ENCODE measurements at places on chromosomes 11 and 22.

- no peak for DNase-seq
Observed at GRCh38 chr11:90558328-90558865, 335.5 kb upstream of the CHORDC1 start.

- no peak for DNase-seq
Observed at GRCh38 chr22:33438273-33438672, 380.1 kb upstream of the SYN3 start.

DNA sequence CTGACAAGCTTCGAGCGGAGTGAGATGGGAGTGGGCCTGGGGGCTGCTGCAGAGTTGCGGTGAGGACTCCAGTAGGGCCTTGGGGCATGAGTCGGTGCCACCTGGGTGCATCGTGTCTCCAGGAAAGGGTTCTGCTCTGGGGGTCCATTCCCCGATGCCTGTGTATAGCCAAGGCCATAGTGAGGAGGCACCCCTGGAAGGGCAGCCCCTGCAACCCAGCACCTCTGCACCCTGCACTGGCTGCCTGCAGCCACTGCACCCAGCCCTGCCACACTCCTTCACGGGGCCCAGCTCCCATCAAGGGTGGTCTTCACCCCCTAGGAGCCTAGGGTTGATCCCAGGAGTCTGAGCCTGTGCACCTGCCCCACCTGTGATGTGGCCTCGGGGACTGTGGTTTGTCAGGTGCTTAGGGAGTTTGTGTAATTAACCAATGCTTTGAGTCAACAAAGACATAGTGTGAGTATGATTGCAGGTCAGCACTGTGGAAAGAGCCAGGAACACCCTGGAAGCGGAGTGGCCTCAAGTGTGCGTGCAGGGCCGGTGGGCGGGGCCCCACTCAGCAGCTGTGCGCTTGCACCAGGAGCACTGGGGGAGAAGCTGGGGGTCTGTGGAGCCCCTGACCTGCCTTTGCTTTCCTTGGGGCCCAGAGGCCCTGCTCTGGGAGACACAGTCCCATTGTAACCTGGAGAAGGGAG, 1299.3 kb downstream of the BRD1 start:
- DNase-seq, result no peak

GRCh38 chr11:47109051-47109726, 67.5 kb downstream of the ARFGAP2 start:
- no peak for DNase-seq

DNA sequence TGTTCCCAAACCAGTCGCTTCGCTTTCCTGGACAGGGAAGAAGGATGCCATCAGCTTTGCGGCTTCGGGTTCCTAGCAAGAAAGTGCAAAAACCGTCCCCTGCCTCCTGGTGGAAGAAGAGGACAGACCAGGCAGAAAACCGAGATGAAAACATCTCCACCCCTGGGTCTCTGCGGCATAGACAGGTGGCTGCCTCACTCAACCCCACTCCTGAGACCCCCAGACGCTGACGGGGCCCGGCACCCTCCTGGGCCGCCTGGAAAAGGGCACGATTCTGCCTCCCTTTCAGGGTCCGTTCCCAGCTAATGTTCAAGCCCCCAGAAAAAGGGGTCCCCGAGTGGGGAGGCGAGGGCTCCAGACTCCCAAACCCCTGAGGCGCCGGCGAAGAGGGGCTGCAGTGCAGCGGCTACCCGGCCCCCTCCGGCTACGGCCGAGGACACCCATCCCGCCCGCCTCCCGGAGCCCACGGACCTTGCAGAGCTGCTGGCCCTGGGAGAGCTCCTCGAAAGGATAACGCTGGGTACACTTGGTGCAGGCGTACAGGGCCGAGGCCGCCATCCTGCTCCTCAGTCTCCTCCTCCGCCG, 569 bp downstream of the FAM76B start:
- DNase-seq, result peak; percentile 83

GRCh38 chr11:88520391-88520790, 182.9 kb upstream of the CTSC start:
- DNase-seq, result no peak

DNA sequence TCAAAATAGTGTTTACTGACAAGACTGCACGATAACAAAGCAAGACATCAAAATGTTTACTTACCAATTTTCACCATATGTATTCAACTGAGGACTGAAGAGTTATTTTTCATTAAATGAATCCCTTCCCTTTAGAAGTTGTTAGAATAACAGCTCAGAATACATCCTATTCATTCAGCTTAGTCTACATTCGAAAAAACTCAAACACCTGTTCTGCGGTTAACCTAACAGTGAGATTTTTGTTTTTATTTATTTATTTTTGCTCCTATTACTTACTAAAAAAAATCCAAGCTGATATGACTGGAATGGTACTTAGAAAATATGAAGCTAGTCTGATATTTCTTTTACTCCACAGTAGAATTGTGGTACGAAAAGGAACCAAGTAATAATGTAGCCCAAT, 10.0 kb downstream of the KCNA4 start:
- DNase-seq, result no peak

DNA sequence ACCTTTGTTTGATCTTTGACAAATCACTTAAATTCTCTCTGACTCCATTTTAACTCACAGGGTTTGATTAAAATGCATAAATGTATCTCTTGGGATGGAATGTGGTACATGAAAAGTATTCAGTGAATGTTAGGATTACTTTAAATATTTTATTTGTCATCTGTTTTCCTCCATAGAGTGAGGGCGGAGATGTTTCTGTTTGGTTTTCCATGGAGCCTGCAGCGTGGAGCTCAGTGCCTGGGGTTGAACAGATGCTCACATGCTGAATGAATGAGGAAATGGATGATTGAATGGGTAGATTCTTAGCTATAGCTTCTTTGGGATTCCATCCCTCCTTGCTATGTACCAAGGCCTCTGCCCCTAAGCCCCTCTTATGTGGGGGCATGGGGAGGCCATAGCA, 10.0 kb downstream of the TSPAN18 start:
- DNase-seq, result no peak

DNA sequence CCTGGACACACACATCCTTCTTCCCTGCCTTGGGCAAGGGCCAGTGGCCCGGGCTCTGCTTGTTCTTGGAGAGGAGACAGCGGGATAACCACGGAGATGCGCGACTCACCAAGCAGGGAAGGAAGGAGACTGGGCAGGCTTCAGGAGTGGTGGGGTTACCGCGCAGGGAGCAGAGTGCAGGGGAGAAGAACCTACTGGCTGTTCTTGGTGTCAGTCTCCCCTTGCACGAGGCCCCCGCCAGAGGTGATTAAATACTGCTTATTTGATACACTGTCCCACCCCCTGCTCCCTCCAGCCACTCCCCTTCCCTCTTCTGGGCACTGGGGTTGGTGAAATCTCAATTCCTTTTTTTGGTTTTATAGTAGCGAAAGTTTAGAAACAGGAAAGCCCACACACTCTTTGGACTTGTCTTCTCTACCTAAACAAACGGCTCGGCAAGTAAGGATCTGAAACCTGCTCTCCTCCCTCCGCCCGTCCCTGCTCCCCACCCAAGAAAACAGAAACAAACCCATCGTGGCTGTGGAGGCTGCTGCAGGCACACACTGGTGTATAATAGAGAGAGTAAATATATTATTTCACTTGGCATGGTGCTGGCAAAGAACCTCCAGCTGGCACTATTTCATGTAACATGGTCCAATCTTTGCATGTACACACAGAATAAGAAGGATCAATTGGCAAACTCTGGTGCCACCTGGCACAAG, 10.8 kb downstream of the LARGE2 start:
- DNase-seq, result peak; percentile 32

DNA sequence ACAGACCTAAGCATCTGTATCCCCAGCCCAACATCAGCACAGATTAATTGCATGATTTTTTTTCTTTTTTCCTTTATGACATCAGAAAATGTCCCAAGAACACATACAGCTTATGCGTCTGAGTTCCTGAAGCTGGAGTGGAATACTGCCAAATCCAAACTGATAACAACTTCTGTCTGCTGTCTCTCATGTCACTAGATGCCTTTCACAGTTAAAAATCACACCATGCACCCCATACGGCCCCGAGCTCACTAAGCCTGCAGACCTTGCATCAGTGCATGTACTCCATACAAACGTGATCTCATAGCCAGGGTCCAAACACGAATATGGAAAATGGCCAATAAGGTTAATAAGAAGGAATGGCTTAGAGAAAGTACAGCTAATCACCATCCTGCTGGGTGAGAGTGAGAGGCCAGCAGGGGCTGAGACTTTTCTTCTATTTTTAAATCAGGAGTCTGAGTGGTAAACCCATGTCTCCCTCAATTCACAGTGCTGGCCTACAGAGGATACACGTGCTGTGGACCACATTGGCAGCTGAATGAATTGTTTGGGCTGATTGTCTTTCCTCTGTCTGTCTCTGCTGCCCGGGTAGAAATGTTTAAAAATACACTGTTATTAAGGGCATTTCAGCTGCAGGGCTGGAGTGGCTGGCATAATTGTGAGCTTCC, 350.6 kb upstream of the RAG2 start:
- no peak for DNase-seq

GRCh38 chr11:45347348-45348082, 61.4 kb upstream of the SYT13 start:
- no peak for DNase-seq

GRCh38 chr11:90178751-90179150, 44.1 kb downstream of the CHORDC1 start:
- no peak for DNase-seq

- peak; percentile 81 for DNase-seq
Observed at GRCh38 chr11:121291896-121292494, 576 bp upstream of the SC5D start.

DNA sequence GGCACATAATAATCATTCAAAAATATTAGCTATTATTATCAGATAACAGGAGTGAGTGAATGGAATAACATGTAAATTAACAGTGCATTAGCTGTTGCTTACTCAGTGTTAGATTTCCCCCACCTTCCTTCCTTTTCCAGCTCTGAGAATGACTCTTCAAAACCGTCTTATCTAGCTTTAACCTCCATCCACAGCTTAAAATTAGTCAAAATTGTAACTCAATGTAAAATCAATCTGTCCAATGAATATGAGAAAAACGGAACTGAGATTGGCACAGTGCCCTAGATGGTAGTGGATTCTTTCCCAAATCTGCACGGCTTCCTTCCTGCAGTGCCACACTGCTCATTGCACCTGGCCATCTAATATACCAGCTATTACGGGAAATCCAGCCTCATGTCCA, 156.8 kb upstream of the BDNF start:
- DNase-seq, result no peak

DNA sequence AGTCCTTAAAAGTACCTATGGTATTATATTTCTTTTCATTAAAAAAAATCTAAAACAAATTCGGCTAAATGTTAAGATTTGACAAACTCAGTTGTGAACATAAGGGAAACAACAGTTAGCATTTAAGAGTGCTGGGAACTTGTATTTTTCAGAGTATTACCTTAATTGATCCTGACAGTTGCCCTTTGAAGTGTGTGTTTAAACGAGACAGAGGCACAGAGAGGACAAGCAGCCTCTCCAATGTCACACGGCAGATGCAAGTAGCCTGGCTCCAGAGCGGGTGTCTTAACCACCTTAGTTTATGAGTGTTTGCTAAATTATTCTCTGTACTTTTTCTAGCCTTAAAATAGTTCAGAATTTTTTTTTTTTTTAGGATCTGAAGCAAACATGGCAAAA, 80.9 kb downstream of the TIMP3 start:
- no peak for DNase-seq

Measured in NAMALWA (cell line).